ENCODE measurements at places on chromosomes 3 and 15. TPM values are rescaled to one million over a fixed set of nuclear protein-coding genes. Genes with fewer than 3 reads are reported as not detected.

DNA sequence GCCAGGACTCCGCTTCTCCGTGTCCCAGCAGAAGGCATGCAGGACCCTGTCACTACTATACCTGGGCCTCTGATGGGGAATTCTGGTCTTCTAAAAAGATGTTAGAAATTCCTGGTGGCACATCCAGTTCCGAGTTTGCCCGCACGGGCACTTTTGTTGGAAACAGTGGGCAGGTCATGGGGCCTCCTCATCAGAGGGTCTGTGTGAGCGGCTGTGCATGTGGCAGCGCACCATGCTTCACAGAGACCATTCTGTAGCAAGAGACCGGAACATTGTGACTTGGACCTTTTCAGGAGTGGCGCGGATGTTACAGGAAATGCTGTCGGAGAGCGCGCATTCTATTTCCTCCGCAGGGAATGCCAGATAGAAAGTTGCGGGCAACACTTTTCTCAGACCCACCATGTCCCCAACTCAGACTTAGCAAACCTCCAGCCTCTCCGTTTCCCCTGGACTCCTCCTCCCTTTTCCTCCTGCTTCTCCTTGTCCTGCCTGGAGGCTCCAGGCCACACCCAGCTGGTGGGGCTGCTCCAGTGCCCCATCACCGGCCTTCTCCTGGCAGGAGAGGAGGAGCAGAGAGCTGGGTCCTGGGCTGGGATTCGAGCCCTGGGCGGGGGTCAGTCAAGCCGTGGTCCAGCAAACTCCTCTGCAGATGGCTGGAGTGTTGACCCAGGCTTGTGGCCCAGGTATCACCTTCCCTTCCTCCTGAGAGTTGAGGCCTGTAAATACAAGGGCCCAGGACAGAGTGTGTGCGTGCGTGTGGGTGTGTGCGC is 46.6 kb downstream of the KLF13 start:
- no peak for DNase-seq

DNA sequence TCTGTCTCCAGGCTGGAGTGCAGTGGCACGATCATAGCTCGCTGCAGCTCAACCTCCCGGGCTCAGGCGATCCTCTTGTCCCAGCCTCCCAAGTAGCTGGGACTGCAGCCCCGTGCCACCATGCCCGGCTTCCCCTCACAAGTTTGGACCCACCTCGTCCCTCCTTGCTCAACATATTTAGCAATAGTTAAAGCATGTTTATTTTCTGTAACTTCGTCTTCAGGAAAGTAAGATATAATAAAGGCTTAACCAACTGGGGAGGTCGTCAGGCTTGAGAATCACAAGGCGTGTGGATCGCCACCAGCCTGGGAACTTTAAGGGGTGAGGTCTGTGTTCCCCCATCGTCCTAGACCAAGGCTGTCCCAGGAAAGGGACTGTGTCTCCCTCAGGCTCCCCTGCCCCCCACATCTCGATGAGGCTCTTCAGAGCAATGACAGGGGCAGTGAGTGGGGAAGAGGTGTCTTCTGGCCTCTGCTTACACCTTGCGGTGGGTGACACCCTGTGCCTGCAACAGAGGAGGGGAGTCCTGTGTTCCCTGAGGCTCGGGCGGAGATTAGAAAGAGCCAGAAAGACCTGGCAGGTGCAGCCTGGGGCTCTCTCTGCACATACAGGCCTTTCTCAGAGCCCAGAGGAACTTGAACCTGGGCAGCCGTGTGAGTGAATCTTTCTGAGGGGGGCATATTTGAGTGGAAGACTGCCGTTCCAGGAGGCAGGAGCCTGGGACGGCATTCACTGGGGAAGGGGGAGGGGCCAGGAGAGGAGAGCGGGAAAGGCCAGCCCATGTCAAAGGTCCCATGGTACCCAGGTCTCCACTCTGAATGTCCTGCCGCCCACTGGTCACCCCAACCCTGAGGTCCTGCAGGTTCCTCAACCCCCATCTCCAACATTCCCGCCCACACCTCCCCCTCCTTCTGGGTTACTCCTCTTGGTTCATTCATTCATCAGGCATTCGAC is 152.3 kb downstream of the SMAD6 start:
- DNase-seq: no peak

- no peak for DNase-seq
These were observed 170.8 kb upstream of the MITF start for GRCh38 chr3:69568458-69568857.

- DNase-seq: peak; percentile 36
These were observed 269.0 kb downstream of the OXSM start for GRCh38 chr3:26058901-26059321.

- DNase-seq: no peak
These were observed 5.1 kb downstream of the DUOX1 start for GRCh38 chr15:45134682-45135604.

DNA sequence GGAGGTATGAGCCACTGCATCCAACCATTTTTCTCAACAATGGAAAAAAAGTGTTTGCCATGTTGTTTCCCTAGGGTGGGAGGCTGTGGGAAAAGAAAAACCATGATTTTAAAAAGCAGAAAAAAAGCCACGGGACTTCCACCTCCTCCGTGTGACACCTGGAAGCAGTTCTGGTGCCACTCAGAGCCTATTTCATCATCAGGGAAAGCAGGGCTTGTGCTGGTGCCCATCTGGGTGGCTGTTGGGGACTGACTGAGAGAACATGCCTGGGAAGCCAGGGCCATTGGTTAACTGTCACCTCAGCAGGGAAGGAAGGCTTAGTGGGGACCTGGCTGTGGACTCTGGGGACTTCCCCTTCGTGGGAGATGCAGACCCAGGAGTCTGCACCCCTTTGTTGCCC is 7.3 kb downstream of the RNU5B-1 start:
- no peak for DNase-seq

The CLCN2 gene
- total RNA-seq: 6.2 TPM

The MESP1 gene
- total RNA-seq: 3.1 TPM

DNA sequence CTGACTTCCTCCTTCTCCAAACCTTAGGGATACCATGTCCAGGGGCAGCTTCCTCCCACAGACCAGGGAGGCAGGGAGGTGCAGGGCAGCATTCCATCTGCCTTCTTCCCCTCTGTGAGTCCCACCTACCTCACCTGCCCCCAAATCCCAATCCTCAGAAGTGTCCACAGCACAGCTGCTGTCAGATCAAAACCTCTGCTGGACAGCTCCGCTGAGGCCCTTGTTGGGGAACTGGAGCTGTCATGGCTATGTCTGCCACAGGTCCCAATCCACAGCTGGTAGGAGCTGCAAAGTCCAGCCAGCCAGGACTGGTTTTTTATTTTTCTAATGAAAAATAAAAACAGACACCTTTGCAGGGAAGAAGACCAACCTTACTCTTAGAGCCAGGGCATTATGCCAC is 40.7 kb upstream of the TBC1D21 start:
- no peak for DNase-seq

The IRAK2 gene
- 2.2 TPM for total RNA-seq

DNA sequence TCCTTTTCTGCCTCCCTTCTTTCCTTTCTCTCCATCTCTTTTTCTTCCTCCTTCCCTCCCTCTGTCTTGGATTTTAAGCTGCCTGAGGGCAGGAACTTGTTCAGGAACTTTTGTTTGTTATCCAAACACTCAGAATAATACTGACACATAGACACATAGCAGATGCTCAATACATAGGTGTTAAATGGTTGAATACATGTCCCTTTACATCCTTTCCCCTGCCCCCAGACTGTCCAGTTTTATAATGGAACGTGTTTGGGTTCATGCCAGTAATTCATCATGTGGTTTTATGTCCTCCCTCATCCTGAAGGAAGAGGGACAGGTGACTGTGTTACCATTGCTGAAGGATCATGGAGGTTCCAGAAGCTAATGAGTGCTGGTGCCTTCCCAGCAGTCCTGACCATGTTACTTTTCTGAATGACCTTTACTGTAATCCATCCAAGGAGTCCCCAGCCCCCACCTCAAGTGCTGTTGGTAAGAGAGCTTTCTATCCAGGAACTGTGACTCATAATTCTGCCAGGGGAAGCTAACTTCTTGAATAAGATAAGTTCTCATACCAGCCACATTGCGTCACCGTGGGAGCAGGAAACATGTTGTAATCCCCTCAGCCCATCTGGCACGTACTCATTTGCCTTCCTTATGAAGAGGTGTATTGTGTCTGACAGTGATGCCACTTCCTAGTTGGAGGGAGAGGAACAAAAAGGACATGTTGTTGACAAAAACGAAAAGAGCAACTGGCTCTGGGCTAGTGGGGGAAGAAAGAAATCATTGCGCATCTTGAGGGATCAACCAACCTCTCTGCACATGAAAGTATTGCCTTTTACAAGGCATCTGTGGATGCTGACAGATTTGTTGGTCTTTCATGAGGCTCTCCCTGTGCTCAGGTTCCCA is 52.4 kb downstream of the IL1RAP start:
- peak; percentile 98 for DNase-seq

- DNase-seq: no peak
These were observed 21.7 kb downstream of the GTF2E1 start for GRCh38 chr3:120764206-120764605.

The FETUB gene
- not detected for total RNA-seq

DNA sequence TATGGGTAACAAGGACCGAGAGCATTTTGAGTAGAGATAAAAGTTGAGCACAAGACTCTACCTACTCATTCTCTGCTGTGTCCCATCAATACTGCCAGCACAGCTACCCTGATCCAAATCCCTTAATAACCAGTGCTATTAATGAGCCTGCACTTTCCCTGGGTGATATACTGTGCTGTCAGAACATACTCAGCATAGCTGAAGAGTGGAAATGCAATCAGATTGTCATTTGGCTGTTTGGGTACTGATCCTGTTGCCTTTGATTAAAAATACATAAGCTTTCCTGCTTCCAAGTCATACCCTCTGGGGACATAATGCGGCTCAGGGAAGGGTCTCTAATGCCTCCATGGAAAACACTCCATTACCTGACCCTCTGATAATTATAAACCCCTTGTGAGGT is 917.5 kb downstream of the SQOR start:
- DNase-seq: no peak

The LMAN1L gene
- total RNA-seq: not detected

DNA sequence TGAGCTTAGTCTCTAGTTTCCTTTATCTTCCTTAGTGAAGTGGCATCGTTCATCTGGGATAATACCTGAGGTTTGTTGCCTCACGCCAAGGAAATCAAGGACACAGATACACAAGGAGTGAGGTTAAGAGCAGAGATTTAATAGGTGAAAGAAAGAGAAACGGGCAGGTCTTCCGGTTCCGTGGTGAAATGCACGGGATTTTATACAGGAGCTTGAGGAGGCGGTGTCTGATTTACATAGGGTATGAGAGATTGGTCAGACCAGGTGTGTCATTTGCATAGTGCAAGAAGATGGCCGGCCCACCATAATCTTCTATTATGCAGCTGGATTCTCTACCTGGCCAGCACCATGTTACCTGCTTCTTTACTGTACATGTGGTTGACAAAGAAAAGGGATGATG is 17.2 kb downstream of the ARRDC4 start:
- DNase-seq: no peak

DNA sequence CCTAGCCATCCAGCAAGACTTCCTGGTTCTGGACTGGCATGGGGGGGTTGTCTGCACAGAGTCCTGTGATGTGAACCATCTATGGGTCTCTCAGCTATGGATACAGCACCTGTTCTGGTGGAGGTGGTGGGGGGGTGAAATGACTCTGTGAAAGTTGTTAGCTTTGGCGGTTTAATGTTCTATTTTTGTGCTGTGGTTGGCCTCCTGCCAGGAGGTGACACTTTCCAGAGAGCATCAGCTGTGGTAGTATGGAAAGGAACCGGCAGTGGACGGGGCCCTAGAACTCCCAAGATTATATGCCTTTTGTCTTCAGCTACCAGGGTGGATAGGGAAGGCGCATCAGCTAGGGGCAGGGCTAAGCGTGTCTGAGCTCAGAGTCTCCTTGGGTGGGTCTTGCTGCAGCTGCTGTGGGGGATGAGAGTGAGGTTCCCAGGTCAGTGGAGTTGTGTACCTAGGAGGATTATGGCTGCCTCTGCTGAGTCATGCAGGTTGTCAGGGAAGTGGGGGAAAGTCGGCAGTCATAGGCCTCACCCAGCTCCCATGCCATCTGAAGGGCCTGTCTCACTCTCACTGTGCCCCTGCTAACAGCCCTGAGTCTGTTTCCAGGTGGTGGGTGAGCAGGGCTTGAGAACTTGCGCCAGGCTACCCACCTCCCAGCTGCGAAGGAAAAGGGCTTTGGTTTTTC is 7.1 kb upstream of the LARS2 start:
- no peak for DNase-seq

GRCh38 chr3:21785765-21786437 is 34.9 kb upstream of the ZNF385D start:
- DNase-seq: no peak

GRCh38 chr3:16789344-16790120 is 95.2 kb upstream of the PLCL2 start:
- no peak for DNase-seq

GRCh38 chr3:190455828-190456227 is 6.1 kb upstream of the TMEM207 start:
- no peak for DNase-seq

DNA sequence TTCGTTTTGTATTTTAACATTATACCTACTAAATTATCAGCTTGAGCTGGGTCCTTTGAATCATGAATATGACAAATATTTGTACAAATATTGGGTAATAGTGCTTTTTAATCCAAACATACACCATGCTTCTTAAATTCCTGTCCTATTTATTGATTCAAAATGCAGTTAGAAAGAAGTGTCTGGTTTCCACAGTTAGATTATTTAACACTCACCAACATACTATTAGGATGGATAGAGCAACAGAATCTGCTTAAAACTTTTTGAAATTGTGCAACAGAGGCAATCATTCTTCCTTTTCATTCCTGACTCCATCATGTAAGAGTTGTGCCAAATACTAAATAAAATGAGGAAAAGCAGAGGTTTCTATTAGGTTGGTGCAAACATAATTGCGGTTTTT is 281.2 kb downstream of the LSAMP start:
- DNase-seq: no peak

GRCh38 chr3:157123621-157124020 is 36.3 kb downstream of the CCNL1 start:
- no peak for DNase-seq

Measured in NCI-H460 (cell line).